ENCODE measurements at places on chromosomes 1 and 21.

- no peak for DNase-seq
These were observed 67.5 kb downstream of the SPAG17 start for GRCh38 chr1:118117521-118117920.

- DNase-seq: no peak
These were observed 516.7 kb downstream of the NPHP4 start for GRCh38 chr1:5475572-5475971.

DNA sequence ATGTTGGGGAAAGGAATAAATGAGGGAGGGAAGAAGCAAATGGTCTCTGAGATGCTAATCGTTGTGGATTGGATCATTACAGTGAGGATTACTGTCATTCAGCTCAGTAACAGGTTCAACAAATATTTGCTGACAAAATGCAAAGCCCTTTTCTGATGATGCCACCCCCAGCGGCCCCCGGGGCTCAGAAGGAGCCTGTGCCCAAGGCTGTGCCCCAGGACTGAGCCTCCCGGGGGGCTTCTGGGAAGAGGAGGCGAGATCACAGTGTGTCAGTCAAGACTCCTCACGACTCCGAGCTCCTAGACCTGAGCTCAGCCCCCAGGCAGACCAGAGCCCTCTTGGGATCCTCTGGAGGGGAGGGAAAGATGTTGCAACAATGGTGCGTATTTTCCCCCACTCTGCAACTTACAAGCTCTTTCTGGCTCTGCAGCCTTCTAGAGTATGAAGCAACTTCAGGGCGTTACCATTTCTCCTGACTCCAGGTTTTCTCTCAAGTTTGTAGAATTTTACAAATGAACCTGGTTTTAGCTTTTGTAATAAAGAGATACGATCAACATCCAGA, 20.8 kb downstream of the EPHA8 start:
- no peak for DNase-seq

GRCh38 chr1:229885568-229886495, 181.2 kb upstream of the GALNT2 start:
- DNase-seq: no peak
